ENCODE measurements at places on chromosomes 5 and 9.
A peak's percentile ranks its signal among the peaks of the same experiment; 100 is the strongest.

GRCh38 chr9:77851882-77852595 is 179.6 kb downstream of the GNAQ start:
- peak; percentile 62 for DNase-seq

DNA sequence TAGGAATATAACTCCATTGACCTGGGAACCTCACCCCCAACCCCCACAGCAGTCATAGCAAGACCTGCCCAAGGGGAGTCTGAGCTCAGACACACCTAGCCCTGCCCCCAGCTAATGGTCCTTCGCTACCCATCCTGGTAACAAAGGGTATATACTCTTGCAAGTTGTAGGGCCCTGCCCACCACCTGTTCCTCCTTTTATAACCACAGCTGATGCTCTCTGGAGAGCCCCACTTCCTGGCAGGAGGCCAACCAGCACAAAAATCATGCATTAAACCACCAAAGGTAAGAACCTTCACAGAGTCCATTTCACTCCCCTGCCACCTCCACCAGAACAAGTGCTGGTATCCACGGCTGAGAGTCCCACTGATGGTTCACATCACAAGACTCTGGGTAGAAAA is 1195.3 kb upstream of the SEMA6A start:
- DNase-seq: no peak

- DNase-seq: no peak
Measured at GRCh38 chr5:160152287-160152686, 33.0 kb upstream of the PWWP2A start.

- DNase-seq: no peak
Measured at GRCh38 chr5:126402621-126403555, 20.3 kb upstream of the GRAMD2B start.

DNA sequence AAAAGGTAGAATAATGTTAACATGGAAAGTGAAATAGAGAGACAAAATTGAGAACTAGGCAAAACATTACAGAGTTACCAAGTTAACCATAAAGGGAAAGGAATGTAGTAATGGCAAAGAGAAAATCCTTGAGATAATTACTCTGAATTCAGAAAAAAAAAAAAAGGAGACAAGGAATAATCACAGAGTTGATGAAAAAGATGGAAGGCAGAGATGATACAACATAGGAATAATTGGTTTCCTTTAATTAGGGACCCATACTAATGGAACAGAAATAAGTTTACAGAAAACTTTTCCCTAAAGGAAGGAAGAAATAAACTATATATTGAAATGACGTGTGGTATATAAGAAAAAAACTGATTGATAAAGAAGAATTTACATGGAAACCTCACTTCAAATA is 254.1 kb upstream of the FBXL7 start:
- no peak for DNase-seq

DNA sequence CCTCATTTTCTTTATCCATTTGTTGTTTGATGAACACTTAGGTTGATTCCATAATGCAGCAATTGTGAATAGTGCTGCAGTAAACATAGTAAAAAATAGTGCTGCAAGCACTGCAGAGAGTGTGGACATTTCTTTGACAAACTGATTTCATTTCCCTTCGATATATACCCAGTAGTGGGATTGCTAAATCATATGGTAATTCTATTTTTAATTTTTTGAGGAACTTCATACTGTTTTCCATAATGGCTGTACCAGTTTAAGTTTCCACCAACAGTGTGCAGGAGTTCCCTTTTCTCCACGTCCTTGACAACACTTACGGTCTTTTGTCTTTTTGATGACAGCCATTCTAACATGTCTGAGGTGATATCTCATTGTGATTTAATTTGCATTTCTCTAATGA is 138.2 kb upstream of the PLPPR1 start:
- DNase-seq: peak; percentile 72

All from suppressor macrophage (primary cell).